ENCODE measurements at places on chromosomes 4 and X.

GRCh38 chrX:7261672-7262332, 113.8 kb upstream of the PUDP start:
- DNase-seq = no peak

DNA sequence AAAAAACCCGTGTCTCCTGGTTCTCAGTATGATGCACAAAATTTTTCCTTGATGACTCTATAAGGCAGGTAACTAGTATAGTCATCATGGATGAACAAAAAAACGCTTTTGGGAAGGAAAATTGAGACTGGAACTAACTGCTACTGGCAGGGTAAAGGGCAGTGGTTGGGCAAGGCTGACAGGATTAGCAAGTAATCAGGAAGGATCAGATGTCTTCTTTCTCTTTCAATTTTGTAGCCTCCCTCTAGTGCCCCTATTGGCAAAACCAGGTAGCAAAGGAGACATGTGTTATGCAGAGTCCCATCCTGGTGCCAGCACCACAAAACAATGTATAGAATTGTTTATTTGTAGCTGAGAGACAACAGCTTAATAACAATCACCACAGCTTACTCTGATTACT, 12.8 kb upstream of the SLITRK4 start:
- DNase-seq = no peak

DNA sequence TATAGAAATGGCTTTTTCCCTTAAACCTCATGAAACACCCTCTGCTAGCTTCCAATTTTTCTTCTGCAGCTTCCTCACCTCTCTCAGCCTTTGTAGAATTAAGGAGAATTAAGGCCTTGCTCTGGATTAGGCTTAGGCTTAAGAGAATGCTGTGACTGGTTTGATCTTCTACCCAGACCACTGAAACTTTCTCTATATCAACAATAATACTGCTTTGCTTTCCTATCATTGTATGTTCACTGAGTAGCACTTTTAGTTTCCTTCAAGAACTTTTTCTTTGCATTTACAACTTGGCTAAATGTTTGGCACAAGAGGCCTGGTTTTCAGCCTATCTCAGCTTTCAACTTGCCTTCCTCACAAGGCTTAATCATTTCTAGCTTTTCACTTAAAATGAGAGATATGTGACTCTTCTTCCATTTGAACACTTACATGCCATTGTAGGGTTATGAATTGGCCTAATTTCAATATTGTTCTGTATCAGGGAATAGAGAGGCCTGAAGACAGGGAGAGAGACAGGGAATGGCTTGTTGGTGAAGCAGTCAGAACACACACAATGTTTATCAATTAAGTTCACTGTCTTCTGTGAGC, 28.2 kb downstream of the TMEM154 start:
- no peak for DNase-seq

GRCh38 chr4:85826060-85826678, 351.2 kb downstream of the ARHGAP24 start:
- no peak for DNase-seq

GRCh38 chrX:15566244-15566643, 34.5 kb downstream of the ACE2 start:
- no peak for DNase-seq

DNA sequence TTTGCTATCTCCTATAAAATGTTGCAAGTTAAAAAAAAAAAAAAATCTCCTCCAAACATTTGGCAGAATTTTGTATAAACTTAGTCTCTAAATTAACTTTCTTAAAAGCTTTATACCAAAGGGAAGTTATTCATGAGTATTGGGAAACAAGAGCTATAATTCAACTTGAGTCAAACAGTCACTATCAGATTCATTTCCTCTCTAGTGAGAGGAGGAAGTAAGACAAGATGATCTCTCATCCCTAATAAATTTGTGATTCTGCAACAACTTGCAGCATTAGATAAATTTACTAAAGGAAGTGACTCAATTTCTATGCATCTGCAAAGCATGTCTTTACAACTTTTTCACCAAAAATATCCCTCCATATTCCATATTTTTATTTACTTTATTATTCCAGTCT, 135.4 kb upstream of the GNPDA2 start:
- no peak for DNase-seq

Data from CD4-positive, alpha-beta T cell (primary cell).